HT1080 (cell line): ENCODE measurements at places on chromosomes 5 and 9. TPM values are rescaled to one million over a fixed set of nuclear protein-coding genes. Genes with fewer than 3 reads are reported as not detected.

GRCh38 chr9:126523611-126524111 lies 90.1 kb upstream of the LMX1B start:
- DNase-seq: peak; percentile 35

- no peak for DNase-seq
These were observed 115.1 kb downstream of the CDC42SE2 start for GRCh38 chr5:131378721-131379541.

GRCh38 chr9:109344866-109345265 lies 24.0 kb upstream of the EPB41L4B start:
- no peak for DNase-seq

GNA14 gene
- total RNA-seq: not detected in 2 replicates

DNA sequence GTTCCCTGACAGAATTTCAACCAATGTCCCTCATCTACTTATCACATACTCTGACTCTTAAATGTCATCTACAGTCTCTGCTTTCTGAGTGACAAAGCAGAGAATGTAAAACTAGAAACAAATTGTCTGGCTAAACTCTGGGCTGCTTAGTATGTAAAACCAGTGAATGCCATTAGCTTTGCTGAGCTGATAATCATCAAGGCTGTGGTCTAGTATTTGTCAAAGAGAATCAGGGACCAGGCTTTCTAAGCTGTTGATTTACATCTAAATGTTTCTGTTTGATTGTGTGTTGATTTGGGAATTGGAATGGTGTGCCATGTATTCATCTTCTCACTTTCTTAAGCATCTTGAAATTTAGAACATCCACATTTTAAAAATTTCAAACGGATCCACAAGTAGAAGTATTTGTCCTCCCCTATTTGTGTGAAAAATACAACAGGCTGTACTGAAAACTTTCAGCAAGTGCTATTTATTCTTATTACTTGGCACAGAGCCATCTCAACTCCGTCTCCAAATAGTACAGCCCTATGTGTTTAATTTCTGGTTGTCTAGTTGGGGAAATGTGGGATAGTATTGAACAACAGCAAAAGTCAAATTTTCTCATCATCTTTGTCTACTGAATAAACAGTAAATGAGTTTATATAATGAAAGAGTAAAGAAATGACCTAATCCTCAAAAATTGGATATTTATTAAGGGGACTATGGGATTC lies 251.5 kb downstream of the KCTD16 start:
- no peak for DNase-seq

DNA sequence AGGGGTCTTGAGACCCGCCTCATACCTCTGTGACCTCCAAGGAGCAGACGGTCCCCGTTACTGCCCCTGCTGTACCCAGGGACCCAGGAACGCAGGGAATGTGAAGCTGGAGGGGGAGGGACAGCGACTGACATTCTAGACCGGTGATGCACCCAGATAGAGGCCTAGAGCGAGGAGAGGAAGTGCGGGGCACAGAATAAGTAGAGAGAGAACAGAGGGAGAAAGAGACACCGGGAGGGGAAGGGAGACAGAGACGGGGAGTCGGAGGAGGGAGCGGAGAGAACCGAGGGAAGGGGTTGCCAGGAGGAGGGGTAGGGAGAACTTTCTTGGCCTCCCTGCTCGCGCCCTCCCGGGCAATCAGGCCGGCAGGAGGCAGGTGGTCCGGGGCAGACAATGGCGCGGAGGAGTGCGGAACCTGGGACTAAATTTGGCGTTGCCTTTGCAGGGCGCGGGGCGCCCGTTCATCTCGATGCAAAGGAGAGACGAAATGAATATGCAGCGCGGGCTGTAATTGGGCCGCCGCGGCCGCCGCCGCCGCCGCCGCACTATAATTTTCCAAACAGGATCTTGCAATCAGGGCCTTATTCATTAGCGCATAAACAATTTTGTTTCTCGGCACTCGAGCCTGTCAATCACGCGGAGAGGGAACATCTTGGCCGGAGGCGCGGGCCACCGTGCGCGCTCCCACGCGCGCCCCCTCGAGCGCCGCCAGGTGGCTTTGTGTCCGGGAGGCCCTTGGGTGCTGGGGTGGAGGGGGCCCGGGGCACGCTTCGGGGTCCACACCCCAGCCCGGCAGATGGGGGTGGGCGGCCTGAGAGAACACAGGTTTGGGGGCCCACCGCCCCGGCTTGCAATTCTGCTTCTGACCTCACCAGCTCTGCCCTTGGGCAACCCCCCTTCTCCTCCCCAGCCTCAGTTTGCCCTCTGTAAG lies 33.0 kb downstream of the NDUFA8 start:
- DNase-seq: no peak

DNA sequence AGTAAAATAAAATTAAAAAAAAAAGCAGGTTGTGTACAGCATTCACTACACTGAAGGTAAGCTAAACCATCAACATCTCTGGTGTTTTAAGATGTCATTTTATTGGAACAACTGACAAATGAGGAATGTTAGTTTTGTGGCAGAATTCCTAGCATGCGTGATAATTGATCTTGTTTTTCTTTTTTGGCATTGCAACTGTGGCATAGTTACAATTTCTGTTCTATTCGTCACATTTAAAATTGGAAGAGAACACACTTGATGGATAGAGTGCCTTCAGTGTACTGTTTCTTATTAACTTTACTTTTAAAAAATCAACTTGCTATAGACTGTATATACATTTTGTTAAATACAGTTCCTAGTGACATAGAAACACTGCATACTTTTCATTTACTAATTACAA lies 43.6 kb upstream of the TNFSF15 start:
- DNase-seq: no peak

RAB3C gene
- total RNA-seq: not detected in 2 replicates

INSL6 gene
- total RNA-seq: not detected in 2 replicates

GRCh38 chr9:27179245-27179865 lies 70.3 kb downstream of the TEK start:
- no peak for DNase-seq

DNA sequence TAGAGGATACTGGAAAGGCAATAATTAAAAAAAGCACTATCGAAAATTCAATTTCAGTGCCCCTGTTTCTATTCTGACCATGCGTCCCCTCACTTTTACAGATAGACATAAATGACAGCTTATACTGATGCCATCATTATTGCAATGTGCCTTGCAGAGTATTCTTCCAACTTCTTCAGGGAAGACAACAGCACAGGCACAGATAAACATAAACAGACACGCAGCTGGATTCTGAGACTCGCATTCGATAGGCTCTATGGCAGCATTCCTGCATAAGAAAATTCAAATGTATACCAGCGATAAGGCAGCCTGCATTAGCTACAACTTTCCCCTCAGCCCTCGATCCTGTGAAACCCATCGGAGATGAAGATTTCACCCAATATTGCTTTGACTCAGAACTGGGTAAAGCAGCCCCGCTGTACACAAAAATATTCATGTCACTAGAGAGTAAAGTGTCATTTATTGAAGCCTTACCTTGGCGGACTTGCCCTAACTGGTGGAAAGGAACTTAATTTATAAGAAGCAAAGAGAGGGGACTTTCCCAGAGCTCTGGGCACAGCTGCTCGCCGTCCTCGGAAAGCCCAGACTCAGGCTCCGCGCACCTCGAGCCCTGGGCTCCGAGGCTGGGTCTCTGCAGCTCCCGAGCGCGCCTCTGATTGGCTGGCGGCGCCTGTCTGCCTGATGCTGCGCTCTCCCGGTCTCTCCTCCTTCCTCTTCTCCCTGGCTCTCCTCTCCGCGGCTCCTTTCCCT lies at the start of gene CDH18:
Gene CDH18 (minus strand): TSS at position 589 of the 750 bp plus-strand sequence. CDS start 149,214 bp downstream, outside the sequence.
- DNase-seq: peak; percentile 68

DNA sequence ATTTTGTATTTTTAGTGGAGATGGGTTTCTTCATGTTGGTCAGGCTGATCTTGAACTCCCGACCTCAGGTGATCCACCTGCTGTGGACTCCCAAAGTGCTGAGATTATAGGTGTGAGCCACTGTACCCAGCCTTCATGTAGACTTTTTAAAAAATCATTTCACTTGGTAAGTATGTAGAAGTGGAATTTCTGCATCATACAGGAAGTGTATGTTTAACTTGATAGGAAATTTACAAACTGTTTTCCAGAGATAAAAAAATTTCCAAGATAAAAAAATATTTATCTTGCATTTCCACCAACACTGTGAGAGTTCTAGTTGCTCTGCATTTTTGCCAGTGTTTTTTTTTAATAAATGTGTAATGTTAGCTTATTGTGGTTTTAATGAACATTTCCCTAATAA lies 155.8 kb downstream of the ZNF608 start:
- DNase-seq: no peak

ANXA6 gene
- total RNA-seq: 142 and 152 TPM in 2 replicates

UBE2D2 gene
- total RNA-seq: 83.2 and 84.4 TPM in 2 replicates

DNA sequence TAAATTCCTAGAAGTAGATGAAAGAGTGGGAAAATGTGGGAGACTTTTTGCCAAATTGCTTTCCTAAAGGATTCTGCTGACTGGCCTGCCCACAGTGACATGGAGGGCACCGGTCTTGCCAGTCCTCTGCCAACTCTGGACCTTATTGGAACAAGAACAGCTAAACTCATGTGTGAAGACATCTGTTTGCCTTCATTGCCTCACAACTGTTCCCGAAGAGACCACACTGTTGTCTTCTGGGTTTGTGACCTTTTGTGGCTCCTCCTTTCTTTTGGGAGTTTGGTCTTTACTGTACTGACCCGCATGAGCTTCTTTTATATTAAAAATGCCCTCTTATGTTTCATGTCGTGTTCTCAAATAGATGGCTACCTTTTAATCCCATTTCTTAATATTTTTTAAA lies 16.1 kb upstream of the WNK2 start:
- DNase-seq: no peak
